NCI-H2029 treated with DMSO at 0.1 percent for 48 hours (cell line): ENCODE measurements at places on chromosomes 1 and 21.
A peak's percentile ranks its signal among the peaks of the same experiment; 100 is the strongest.

- no peak for DNase-seq
Measured at GRCh38 chr1:84959294-84959693, 37.6 kb downstream of the MCOLN2 start.

DNA sequence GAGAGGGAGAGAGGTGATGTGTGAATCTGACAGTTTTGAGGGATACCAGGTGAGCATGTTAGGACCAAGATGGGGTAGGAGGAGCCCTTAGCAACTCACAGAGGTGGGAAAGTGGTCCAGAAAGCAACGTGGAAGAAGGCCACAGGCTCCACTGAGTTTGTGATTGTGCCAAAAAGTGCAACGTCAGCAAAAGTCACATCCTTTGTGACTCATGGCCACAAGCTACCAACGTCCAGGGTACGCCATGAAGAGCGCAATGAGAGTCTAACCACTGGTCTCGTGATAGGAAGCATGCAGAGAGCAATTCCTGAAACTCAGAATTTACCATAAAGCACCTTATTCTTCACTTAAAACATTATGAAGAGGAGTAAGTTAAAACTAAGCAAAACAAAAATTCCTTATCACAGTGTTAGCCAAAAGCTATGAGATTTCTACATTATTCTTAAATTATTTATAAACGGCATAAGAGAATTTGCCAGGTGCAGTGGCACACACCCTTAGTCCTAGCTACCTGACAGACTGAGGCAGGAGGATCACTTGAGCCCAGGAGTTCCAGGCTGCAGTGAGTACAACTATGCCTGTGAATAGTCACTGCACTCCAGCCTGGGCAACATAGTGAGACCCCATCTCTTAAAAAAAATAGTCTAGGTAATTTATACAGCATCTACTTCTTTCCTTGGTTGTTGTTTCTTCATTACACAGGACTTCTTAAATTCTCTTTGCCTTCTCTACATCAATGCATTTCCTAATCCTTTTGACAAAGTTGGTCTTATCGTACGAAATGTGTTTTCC, 55.2 kb downstream of the COLGALT2 start:
- DNase-seq = no peak

DNA sequence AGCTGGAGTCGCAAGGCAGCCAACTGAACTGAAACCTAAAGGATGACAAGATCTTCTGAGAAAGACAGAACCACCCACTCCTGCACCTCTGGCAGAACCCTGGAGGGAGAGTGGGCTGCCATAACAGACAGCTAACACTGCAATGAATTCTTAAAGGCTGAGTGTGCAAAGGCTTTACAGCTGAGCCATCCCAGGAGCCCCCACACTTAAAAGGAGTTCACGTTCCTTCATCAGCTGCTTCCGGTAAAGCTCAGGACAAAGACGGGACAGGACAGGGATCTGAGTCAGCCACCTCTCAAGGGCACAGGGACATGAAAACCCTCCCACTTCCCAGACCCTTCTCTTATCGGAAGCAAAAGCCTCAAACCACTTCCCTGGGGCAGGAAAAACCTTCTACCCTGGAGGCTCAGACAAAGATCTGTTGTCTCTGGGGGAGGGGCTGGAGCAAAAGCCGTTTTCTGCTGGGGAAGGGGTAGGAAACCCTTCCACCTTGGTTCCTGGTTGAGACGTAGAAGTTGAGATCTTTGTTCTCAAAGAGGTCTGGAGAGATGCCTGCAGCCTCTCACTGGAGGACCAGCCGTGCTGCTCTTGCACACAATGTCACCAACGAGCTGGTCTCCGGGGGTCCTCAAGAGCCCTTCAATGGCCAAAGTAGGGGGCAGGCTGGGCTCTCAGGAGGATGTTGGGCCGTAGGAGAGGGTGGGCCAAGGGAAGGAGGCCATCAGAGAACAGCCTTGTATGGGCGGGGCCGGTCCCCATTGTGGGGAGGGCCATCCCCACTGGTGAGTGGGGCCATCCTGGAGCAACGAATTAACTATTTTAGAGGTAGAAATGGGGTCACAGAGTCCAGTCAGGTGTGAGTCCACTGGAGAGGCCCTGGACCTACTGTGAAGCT, 452.4 kb downstream of the PTPRU start:
- no peak for DNase-seq

GRCh38 chr1:190376044-190376443, 101.6 kb downstream of the BRINP3 start:
- no peak for DNase-seq

DNA sequence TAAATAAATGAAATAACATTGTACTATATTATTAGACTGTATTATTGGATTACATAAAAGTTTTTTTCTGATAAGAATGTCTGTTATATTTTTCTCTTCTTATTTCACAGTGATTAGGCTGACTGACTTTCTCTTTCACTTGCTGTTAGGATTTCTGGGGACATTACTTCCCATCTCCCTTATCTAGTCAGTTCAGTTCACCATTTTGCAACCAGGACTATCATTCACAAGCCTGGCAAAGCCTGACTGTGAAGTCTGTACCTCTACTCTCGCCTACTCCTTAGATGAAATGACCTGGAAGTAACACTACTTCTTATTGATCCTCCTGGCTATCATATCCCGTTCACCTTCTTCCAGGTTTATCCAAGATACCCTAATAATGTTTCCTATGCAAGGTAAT, 676.6 kb downstream of the USP25 start:
- DNase-seq = no peak

DNA sequence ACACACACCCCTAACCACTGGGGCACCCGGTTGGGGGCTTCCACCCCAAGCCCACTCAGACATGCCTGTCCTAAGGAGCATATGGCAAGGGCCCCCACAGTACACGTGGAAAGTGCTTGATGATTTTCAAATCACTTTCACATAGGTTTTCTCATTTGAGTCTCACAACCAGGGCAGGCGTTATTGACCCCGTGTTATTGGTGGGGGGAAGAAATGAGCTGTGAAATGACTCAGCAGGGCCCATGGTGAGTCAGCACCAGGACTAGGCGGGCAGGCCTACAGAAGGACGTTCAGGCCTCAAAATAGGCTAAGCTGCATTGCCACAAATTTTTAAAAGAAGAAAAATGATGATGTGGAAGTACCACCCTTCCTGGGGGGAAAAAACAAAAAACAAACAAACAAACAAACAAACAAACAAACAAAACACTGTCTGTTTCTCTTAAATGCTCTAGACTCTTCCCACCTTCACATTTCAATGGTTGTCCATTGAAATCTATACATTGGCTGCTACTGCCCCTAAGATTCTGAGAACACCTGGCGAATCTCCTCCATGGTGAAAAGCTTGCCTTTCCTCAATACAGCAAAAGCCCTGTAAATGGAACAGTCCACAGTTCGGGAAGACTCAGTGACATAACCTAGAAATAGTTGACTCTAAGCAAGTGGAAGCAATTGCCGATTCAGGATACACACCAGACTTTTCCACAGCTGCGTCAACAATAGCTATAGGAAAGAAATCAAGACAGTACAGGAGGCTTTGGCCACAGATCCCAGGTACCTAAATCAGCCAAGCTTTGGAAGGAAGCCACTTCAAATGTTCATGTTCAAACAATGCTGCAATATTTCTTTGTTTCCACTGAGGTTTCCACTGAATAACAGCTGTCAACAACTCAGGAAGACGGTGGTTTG, 234.7 kb downstream of the TOMM20 start:
- DNase-seq = peak; percentile 68

DNA sequence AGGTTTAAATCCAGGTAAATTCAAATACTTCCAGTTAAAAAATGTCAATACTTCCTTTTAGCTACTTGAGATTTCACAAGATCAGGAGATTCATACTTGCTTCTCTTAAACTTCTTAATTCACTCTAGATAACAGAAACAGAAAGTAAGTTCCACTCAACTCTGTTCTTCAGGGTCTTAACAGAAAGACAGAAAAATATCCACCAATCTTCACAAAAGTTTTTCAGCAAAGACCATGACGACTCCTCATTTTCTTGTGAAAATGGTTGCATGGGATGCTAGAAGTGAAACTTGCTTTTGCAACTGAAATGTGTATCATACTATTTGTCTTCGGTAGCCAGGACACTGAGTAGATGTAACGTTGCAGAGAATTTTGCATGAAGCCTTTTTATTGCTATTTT, 12.3 kb upstream of the LRRC8C start:
- DNase-seq = no peak

- DNase-seq = peak; percentile 87
Measured at GRCh38 chr1:234925440-234926263, 203.0 kb downstream of the TOMM20 start.

DNA sequence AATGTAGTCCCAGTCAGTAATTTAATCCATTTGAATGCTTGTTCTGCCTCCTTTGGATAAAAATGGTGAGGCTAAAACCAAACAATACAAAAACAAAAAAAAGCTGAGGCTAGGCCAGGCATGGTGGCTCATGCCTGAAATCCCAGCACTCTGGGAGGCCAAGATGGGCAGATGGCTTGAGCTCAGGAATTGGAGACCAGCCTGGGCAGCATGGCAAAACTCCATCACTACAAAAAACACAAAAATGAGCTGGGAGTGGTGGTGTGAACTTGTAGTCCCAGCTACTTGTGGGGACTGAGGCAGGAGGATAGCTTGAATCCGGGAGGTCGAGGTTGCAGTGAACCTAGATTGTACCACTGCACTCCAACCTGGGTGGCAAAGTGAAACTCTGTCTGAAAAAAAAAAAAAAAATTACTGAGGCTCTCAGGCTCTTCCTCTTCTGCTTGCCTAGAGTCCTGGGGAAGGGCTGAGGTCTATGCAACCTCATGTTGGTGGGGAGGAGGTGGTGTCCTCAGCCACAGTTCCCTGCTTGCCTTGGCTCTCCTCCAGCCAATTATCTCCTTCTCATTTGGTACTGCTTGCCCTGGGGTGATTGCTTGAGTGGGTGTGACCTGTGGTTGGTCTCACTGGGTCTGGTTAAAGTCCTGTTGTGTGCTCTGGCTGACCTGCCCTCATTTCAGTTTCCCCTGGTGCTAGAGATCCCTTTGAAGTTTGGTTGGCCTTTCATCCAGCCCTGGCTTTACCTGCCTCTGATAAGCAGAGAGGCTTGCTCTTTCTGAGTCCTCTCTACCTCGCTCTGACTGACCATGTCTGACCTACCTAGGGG, 20.9 kb downstream of the S1PR1 start:
- no peak for DNase-seq

GRCh38 chr1:102833151-102833550, 275.2 kb downstream of the COL11A1 start:
- DNase-seq = no peak

DNA sequence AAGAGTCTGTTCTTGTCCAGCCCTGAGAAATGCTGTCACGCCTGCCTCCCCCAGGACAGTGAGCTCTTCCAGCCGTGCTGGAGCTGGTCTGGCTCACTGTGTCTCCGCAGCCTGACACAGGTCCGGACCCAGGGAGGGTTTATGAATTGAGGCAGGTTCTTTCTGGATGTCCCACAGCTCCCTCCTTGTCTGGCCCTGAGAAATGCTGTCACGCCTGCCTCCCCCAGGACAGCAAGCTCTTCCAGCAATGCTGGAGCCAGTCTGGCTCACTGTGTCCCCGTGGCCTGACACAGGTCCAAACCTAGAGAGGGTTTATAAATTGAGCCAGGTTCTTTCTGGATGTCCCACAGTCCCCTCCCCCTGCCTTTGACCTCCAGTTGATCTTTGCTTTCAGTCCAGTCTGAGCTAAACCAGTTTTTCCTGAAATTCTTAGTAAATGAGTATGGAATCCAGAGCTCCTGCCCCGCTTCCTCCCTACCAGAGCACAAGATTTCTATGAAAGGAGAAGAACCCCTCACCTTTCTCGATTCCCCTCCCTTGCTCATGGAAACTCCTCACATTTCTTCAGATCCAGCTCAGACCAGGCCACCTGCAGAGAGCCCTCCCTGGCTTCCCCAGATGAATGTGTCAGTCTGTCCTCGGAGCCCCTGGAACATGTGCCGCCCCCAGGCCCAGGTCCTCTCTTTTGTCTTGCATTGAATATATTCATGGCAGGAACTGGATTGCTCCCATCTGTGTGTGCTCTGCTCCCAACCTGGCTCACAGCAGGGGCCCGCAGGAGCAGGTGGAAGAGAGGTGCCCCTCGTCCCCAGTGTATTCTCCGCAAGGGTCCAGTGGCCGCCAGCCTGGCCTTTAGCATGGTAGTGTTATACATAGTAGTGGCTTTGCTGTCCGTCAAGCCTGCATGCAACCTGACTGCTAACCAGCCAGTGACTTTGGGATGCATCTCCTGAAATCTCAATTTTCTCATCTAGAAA, 116.3 kb downstream of the EPHB2 start:
- no peak for DNase-seq

DNA sequence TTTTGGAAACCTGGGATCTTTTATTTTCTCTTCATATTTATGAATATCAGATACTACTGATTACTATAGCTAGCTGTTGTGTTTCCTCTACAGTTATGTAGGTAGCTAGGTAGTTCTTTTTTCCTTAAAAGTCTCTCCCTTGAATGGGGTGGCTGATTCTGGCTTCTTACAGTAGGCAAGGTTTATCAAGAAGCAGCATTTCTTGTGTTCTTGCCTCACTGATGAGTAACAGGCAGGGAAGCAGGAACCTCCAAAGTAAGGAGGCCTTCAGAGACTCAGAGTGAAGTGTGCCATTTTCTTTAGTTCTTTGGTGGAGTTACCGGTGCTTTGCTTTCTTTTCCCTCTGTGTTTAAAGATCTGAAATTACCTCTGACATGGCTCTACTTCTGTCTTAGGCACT, 56.0 kb downstream of the ZMYM4 start:
- DNase-seq = no peak

GRCh38 chr1:200979574-200980451, 43.7 kb downstream of the KIF21B start:
- no peak for DNase-seq

DNA sequence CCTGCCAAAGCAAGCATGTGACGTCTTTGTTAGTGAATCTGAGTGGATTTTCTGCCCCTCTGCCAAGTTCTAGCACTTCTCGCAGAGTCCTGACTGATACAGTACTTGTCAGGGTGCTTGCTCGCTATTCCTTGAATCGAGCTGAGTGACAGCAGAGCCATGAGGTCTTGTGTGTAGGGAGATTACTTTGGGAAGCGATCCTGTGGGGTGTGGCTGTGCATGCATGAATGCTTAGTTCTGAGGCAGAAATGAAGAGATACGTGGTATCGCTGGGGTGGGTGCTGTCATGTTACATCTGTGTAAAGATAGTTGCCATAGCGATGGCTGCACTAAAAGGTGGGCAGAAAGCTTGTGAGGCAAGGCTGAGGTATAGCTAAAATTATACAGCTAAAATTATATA, 19.3 kb upstream of the DNAJC28 start:
- no peak for DNase-seq

- no peak for DNase-seq
Measured at GRCh38 chr1:44946725-44947062, 39.7 kb downstream of the EIF2B3 start.

GRCh38 chr1:46547481-46548383, 3.7 kb downstream of the KNCN start:
- peak; percentile 69 for DNase-seq
